ENCODE measurements at places on chromosomes 6 and 20.

- DNase-seq: no peak
These were observed 25.9 kb downstream of the GLP1R start for GRCh38 chr6:39074486-39074885.

GRCh38 chr6:167302796-167303195, 11.7 kb downstream of the UNC93A start:
- no peak for DNase-seq

- no peak for DNase-seq
These were observed 20.3 kb upstream of the ZFAND3 start for GRCh38 chr6:37799263-37799644.

DNA sequence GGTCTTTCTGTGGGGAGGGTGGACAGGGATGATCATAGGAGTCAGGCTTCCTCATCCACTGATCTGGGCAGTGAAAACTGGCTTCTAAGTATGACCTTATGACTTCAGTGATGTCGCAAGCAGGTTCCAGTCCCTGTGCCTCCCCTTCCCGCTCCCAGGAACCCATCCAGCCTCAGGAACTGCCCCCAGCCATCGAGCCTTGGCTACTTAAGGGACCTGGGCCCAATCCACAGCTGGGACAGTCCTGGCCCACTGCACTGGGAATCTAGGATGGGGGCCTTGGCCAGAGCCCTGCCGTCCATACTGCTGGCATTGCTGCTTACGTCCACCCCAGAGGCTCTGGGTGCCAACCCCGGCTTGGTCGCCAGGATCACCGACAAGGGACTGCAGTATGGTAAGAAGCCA, at the start of gene LBP:
LBP (plus strand) TSS at position 236 of the 405 bp plus-strand sequence; CDS start at position 271, 35 bp downstream.
- no peak for DNase-seq

GRCh38 chr6:166763606-166764472, 136.8 kb upstream of the RPS6KA2 start:
- no peak for DNase-seq

DNA sequence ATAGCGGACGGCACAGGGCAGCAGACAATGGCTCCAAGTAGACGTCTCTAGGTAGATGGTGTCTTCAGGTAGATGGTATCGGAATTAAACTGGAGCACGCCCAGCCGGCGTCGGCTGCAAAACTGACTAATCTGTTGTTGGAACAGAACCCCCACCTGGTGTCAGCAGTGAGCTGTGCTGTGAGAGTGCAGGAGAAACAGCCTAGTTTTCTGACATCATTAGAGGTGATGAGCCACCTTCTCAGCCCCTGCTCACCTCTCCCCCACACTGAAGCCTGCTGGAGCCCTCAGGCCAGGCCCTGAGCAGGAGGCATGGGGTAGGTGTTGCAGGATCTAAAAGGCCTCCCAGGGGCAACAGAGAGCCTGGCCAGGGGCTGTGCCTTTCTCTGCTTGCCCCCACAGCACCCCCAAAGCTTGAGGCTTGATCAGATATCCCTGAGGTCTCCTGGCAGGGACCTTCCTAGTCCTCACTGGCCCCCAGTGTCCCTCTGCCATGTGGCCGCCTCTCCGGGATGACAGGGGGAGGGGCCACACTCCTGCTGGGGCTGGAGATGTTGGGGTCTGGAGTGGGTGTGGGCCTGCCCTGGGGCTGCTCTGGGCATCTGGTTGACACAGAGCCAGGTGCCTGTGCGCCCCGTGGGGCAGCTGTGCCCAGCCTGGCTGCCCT, 6.9 kb upstream of the HELZ2 start:
- DNase-seq: peak; percentile 32

GRCh38 chr6:44133003-44133931, 5.9 kb downstream of the TMEM63B start:
- DNase-seq: peak; percentile 74

DNA sequence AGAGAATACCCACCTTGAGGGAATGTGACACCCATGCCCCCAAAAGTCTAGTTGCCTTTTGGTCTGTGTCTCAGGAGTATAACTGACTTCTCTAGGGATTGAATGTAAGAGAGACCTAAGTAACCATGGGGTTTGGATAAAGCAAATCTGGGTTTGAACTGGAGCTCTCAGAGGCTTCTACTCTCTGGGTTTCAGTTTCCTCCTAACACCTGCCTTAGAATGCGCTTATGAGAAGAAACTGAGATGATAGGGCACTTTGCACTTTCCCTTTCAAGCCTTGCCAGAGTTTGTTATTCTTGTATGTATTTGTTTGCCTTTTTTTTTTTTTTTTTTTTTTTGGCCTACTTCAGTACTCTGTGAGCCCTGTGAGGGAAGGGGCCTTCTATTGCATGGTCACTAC, 19.4 kb downstream of the SDHAF4 start:
- no peak for DNase-seq

GRCh38 chr6:137210903-137211302, 8.3 kb downstream of the IFNGR1 start:
- DNase-seq: peak; percentile 37

DNA sequence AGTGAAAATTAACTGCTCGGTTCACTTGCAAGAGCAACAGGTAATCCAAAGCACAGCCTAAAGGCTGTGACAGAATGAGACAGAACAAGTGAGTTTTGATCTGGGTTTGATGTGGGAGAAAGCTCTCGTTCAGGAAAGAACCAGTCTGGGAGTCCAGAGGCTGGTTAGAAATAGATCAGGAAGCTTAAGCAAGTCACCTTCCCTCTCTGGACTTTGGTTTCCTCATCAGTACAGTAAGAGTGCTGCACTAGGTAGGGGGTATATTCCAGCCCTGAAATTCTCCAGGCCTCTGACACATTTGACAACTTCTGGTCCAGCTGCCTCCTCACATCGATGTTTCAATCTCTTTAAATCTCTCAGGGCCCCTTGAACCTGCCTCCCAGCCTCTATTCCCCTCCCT, 33.7 kb upstream of the MDGA1 start:
- DNase-seq: no peak

- no peak for DNase-seq
These were observed 205.3 kb upstream of the TSHZ2 start for GRCh38 chr20:52766645-52767435.

GRCh38 chr6:31122791-31123706, 2.8 kb upstream of the CDSN start:
- peak; percentile 86 for DNase-seq

GRCh38 chr6:128241216-128241615, 279.2 kb downstream of the PTPRK start:
- DNase-seq: no peak

DNA sequence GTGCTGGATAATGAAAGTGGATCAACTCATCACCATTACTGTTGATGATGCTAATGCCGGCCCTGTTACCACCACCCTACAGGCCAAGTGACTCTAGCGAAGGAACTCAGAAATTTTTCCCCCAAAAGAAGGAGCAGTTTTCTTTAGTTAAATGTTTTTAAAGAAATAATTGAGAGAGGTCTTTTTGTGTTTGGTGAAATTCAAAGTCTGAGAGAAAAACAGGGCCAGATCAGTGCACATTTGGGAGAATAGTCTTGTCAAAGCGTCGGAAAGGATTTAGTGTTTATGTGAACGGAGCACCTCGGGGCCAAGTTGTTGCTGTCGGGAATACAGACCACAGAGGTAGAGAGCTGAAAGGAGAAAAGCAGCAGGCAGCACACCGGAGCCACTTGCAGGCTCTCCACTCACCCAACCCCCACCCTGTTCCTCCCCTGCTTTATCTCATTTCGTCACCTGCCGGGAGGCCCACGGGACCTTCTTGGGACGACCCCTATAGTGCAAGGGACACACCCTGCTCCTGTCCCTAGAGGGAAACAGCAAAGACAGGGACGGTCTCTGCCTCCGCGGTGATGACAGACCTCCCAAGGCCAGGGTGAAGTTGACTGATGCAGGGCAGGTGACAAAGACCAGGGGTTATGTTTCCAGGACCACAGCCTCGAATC, 6.8 kb downstream of the TFAP2B start:
- DNase-seq: no peak

DNA sequence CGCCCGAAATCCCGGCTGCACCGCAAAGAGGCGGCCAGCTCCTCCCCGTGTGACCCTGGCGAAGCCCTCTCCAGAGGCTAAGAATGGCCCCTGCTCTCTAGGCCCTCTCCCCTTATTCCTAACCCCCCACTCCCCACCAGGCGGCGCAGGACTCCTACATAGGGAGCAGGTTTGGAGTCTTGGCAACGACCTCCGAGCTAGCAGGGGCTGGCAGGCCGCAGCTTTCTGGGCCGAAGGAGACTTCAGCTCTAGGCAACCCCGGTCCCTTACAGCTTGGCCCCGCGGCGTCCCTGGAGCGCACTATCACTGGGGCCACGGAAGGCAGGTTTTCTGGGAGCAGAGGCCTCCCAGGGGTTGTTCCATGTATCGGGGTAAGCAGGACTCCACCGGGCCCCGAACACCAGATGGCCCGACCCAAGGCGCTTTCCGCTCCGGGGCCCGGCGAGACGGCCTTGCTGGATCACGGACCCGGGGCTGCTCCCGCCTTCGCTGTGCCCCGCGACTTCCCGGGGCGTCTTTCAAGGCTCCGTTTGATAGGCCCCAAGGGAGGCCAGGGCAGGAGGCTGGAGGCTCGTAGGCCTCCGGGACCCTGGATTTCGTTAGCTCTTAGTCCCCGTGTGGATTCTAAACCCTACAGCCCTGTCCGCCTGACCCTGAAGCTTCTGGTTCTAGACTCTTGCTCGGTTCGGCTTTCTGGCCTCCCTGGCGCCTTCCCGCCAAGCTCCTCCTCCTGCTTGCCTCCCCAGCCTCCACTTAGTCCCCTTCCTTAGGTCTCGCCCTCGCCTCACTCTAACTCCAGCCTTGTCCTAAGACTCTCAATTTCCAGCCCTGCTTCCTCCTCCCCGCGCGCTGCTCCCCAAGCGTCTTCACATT, 1.9 kb downstream of the SLC32A1 start:
- peak; percentile 47 for DNase-seq

DNA sequence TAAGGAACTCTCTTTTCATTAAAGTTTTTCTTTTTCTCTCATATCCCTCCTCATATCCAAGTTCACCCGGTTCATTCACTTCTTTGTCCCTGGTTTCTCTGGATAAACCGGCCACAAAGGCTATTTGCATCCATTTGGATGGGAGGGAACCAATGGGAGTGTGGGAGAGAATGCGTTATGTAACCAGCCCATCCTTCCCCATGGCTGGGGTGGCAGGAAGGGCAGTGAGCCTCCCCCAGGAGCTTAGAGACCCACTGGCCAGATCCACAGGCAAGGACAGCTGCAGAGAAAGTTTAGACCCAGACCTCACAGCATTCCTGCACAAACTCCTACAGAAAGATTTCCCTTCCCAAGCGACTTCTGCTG, 10.7 kb downstream of the CASS4 start:
- DNase-seq: no peak
